Camera-type eye (tissue), 1 donor: ENCODE measurements at places on chromosomes 16 and 17. TPM values are rescaled to one million over a fixed set of nuclear protein-coding genes. Genes with fewer than 3 reads are reported as not detected.

Gene PRDM7
- total RNA-seq = not detected

Gene MAP2K4
- 65.6 TPM for total RNA-seq

Gene CLEC18B
- 6.3 TPM for total RNA-seq

Gene PAQR4
- 23.0 TPM for total RNA-seq

Gene PIRT
- total RNA-seq = 1.3 TPM

Gene OTOP3
- total RNA-seq = not detected

Gene TNFSF13
- 7.6 TPM for total RNA-seq

Gene ACSM2A
- not detected for total RNA-seq

Gene LGALS9
- total RNA-seq = 7.1 TPM

Gene KRTAP9-2
- not detected for total RNA-seq

Gene ZNF764
- 17.8 TPM for total RNA-seq

Gene TBC1D3H
- not detected for total RNA-seq

Gene PTGES3L
- total RNA-seq = 4.0 TPM

Gene SCARF1
- 11.1 TPM for total RNA-seq

Gene SHISA9
- 2.7 TPM for total RNA-seq

Gene TP53TG3C
- total RNA-seq = not detected
